ENCODE measurements at places on chromosomes 7 and 10.

- no peak for DNase-seq
Measured at GRCh38 chr10:27153845-27154193, 365 bp downstream of the YME1L1 start.

DNA sequence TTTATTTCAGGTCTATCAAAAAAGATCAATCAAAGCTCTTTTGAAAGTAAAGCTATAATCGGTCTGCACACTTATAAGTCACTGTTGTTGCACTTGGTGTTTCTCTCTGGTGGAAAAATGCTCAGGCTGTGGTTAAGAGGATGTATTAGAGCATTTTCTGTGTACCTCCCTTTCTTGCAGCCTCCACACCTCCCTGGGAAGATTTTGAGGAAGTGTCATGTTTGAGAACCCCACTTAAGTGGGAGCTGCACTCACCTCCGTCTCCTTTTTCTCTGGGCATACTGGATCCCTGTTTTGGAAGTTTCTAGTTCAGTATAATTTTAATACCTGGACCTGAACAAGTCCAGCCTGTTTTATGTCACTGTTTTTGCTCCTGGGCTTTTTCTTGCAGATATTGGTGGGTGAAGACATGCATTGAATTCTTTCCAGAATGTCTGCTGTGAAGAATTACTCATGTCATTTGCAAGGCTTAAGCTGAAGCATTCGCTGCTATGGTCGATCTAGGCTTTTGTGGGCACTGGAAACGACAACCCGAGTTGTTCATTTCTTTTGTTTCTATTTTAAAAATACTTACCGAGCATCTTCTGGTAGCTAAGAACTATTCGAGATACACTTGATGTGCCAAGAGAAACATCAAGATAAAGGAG lies 36.6 kb downstream of the TCF7L2 start:
- DNase-seq: no peak

DNA sequence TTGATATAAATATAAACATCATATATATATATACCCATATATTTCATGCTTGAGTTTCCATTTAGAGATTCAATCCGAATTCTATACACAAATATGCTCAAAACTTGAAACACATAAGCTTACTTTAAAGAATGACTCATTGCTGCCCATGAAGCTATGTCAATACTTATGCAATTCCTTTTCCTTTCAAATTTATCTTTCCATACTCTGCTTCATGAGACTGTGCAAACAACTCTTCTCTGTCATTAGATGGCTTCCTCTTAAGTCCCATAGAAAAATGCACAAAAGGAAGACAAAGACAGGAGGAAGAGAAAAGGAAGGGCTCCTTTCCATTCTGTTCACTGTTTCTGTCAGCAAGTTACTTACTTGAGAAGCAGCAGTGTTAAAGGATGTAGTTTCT lies 895.7 kb upstream of the SORCS1 start:
- DNase-seq: no peak

DNA sequence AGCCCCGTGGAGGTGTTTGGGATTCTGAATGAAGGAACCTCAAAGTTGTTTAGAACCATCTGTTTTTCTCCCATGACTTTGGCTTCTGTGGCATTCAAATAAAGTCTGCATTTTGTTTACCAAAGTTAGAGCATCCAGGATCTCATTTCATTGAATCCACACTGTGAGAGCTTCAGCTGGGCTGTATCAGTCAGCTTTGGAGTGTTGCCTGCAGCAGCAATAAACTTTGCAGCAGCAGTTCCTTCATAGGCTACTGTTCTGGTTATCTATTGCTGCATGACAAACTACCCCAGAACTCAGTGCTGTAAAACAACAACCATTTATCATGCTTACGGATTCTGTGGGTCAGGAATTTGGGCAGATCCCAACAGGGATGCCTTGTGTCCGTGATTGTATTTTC lies 1575.2 kb upstream of the LRRTM3 start:
- no peak for DNase-seq

- peak; percentile 43 for DNase-seq
Measured at GRCh38 chr7:74453322-74454011, at the start of gene GTF2IRD1. Gene GTF2IRD1 (plus strand): TSS chr7:74453906. CDS start chr7:74508081, 54,175 bp downstream.

- DNase-seq: peak; percentile 11
Measured at GRCh38 chr7:2821842-2822507, 22.1 kb downstream of the GNA12 start.

DNA sequence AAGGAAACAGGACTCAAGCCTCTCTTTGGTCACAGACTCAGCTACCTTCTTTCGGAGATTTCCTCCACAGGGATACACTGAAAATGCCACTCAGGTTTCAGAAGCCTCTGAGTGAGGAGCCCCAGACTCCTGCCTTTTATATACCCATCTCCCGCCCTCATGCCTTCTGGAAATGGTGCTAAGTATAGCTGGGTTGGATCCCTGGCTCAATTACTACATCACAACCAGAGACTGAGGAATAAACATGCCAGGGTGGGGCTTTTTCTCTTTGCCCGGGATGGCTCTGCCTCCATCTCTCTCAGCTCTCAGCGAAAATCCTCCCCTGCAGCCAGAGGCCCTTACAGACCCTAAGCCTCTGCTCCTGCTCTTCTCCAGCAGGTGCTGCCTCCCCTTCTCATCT lies 299.5 kb downstream of the KCNMA1 start:
- no peak for DNase-seq

GRCh38 chr7:12777257-12777656 lies 89.8 kb downstream of the ARL4A start:
- DNase-seq: no peak

DNA sequence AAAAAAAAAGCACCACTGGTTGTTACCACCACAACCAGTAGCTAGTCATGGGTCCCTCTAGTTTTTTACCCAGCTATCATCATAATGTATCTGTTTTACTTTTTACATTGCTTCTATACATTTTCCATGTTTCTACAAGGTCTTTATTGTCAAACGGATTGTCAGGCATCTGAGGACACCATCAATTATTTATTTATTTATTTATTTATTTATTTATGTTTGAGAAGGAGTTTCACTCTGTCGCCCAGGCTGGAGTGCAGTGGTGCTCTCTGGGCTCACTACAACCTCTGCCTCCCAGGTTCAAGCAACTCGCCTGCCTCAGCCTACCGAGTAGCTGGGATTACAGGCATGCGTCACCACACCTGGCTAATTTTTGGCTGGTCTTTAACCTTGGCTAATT lies 29.0 kb upstream of the HNRNPH3 start:
- no peak for DNase-seq

DNA sequence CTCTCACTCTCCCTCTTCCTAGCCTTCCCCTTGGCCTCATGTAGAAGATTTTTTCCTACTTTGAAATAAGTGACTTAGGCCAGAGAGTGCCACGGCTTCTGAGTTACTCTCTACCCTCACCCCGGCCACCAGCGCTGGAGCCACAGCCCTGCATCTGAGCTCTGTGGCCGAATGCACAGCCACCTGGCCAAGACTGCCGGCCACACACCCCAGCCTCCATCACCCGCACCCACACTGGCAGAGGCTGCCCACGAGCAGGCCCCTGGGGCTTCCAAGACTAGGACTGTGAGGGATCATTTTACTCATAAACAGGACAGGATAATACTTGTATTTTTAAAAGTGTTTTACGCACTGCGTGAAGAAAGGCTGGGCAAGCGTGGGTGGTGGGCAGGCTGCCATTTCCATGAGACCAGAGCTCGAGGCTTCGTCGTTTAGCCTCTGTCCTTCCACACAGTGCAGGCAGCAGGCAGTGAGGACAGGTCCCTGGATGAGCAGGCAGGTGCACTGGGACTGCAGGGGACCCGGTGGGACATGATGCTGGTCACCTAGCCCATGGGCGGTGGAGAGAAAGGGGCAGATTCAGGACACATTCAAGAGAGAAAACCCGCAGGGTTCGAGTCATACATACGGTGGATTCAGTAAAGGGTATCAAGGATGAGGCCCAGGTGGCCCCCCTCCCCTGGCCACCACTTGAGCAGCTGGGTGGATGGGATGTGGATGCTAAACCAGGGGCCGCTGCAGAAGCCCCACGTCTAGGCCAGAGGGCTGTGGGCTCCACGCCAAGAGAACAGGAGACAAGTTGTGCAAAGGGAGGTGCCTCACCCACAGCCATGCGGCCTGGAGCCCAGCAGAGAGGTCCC lies 35.5 kb upstream of the RNF32 start:
- no peak for DNase-seq

DNA sequence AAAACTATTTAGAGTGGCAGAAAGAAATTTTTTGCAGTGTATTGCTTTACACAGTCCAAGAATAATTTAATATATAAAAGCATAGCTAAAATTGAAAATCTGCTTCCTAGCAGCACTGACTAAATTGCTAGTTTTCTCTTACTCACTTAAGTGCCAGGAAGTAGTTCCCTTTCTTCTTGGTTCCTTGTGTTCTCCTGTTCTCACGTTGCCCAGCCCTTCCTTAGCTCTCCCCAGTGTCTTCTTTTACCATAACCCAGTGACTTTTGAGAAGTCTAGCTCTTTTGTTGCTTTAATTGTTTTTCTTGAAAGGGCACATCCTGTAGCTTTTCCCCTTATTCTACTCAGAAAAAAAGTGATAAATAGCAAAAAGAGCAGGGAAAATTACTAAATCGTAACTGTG lies 215.5 kb downstream of the THSD7A start:
- DNase-seq: no peak

DNA sequence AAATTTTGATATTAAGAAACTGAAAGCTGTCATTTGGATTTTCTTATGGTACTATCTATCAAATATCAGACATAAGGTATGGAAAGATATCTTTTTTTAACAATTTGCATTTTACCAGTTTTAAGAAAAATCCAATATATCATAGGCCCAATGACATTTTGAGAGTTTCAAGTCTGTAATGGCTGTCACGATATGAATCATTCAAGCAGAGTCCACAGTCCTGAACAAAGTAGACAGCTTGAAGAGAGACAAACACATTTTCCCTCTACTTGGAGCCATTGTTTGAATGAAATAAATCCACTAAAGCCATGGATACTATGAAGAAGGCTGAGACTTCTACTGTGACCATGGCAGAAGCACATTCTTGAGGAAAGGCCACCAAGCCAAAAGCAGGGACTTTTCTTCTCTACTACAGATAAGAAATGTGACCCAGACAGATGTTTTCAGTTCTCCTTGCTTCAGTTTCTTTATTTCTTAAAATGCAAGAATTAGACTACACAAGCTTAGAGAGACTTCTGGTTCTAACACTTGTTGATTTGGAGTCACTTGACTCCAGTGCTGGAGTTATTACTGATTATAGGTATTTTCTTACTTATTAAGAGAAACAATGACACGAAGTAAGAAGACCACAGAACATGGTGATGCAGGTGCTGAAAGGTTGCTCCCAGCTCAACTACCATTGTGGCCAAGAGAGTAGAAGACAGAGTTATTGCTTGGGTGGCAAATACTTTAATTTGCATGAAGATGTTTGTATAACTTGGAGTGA lies 429.1 kb downstream of the KIF20B start:
- DNase-seq: no peak

- DNase-seq: no peak
Measured at GRCh38 chr10:18710201-18710653, 51.0 kb downstream of the ARL5B start.

- DNase-seq: no peak
Measured at GRCh38 chr10:125261491-125262186, 101.3 kb upstream of the CTBP2 start.

Measured in T1000 (cell line).